Hematopoietic multipotent progenitor cell treated with erythropoietin and hydrocortisone succinate and interleukin-3 and kit ligand, for 17 days (in vitro differentiated cells): ENCODE measurements at places on chromosomes 3 and 15.

- DNase-seq: no peak
Measured at GRCh38 chr3:152745646-152746045, 89.3 kb upstream of the P2RY1 start.

DNA sequence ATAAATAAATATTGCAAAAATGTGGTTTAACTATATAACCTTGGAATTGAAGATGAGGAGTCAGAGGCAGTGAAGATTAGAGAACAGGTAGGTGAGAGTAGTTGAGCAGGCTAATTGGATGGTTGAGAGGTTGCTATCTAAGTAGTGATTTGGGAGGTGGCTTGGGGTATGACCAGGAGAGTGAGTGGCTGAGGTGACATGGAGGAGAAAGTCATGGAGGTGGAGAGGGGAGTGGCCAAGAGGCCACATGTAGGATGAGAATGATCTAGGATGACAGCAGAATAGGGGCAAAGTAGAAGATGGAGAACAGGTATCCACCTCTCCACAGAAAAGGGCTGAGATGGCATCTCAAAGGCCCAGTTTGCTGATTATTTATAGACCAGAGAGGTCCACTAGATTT lies 10.5 kb upstream of the RLBP1 start:
- DNase-seq: no peak

GRCh38 chr15:70227147-70227546 lies 129.4 kb upstream of the TLE3 start:
- no peak for DNase-seq

- DNase-seq: no peak
Measured at GRCh38 chr3:126438186-126438585, 37.5 kb downstream of the ZXDC start.

- DNase-seq: no peak
Measured at GRCh38 chr3:34237946-34238345, 439.5 kb downstream of the PDCD6IP start.

- no peak for DNase-seq
Measured at GRCh38 chr15:44492672-44493071, 44.3 kb upstream of the EIF3J start.

DNA sequence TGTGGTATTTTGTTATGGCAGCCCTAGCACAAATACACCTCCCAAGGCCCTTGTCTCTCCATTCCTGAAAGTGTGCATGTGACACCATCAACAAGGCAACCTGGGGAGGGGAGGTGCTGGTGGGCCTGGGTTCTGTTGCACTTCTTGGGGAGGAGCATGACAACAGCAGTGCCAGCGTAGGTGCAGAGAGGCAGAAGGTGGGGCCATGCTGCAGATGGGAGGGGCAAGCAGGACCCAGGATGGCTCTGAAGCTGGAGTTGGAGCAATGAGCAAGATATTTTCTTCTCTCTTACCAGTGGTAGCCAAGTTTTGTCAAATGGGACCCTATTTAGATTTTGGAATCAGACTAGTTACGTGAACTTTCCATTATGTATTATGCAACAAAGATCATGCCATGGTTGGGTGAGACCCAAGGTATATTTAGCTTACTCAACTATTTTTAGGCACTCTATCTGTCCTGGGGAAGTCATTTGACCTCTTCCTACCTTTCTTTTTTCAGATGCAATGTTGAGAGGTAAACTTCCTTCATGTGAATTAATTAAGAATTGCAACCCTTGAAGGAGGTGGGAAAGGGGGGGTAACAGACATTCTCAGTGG lies 3.4 kb downstream of the FYCO1 start:
- no peak for DNase-seq

- DNase-seq: no peak
Measured at GRCh38 chr3:71133865-71134264, 449.7 kb downstream of the FOXP1 start.

GRCh38 chr3:154678041-154678654 lies 248.2 kb upstream of the GPR149 start:
- no peak for DNase-seq

DNA sequence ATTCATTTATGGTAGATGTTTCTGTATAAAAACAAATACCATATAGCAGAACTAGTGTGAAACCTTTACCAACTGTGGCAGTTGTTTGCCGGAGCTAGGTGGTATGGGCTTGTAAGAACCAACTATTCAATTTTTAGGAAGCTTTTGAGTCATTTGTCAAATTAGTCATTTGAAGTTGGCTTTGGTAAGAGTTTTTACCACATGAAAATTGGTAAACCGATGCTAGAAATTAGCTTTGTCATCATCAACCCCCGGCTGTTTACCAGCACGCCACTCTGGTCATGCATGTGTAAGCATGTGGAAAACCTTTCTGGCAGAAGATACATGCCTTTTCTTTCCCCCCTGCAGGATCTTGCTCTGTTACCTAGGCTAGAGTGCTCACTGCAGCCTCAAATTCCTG lies 63.3 kb downstream of the IL1RAP start:
- DNase-seq: no peak

DNA sequence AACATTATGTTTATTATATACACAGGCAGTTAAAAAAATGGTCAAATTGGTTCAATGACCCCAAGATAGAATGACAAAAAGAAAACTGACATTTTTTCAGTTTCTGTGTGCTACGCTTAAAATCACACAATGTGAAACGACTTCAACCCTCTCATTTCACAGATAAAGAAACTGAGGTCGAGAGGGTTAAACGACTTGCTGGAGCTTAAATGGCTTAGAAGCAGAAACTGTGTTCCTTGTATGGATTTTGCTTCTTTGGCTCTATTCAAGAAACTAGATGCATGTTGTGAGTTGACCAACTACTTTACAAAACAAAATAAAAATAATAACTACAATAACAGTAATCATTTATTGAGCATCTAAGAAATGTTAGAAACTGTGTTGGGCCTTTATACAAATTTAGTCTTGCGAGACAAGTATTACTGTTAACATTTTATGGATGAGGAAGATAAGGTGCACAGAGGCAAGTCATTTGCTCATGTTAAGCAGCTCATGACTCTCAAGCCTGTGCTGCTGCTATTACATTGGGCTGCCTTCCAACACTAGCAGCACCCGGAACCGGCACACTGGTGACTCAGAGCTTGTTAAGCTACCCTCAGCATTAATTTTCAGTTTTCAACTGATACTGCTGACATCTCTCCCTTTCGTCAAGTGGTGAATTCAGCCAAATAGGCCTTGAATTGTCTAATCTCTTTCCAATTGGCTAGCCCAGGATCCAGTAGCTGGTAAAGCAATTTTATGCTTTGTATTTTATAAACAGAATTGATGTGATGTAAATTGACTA lies 487.6 kb downstream of the NAALADL2 start:
- DNase-seq: no peak

DNA sequence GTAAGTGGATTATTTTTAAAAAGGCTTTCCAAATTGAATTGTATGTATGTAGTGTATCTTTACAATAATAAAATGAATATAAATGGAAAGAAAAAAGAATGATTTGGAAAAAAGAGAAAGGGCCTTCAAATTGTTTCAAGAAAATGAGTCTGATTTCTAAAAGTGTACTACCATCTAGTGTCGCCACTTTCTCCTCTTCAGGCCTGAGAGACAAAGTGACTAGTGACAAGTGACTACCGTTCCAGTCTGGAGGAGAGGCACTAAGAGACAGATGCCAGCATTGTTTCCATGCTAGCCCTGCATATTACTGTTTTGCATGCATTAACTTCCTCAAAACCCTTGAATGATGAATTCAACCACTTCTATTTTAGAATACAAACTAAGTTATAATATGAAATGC lies 39.3 kb downstream of the P3H2 start:
- DNase-seq: no peak

DNA sequence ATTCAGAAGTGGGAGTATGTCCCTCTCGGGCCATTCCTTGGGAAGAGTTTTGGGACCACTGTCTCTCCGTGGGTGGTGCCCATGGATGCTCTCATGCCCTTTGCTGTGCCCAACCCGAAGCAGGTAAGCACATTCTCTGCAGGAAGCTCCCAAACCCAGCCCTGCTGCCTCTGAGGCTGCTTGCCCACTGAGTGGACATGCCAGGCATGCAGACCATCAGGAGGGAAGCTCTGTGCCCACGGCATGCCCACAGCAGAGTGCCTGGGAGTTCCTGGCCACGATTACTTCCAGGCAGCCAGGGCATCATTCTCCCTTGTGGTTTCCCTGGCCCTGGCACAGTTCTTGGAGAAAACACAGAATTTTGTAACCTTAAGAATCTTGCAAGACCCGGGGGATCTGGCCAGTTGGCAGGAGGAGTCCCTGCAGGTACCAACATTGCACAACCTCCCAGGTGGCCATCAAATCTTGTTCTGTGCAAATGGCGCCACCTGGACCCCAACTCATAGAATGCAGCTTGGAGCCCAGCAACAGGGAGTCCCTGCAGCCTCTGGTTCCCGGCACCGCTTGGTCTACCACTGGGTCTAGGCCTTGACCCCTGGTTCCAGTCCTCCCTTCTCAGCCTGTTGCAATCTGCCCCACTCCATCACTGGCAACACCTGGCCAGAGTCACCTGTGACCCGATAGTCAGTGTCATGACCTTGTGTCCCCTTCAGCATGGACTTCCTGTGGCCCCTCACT lies 20.4 kb downstream of the FAH start:
- peak; percentile 85 for DNase-seq

GRCh38 chr15:23616536-23616935 lies 31.1 kb downstream of the MAGEL2 start:
- no peak for DNase-seq

GRCh38 chr15:41660235-41661077 lies at the start of gene MGA:
Gene MGA, plus strand, starts transcription at chr15:41660405.
- peak; percentile 81 for DNase-seq

DNA sequence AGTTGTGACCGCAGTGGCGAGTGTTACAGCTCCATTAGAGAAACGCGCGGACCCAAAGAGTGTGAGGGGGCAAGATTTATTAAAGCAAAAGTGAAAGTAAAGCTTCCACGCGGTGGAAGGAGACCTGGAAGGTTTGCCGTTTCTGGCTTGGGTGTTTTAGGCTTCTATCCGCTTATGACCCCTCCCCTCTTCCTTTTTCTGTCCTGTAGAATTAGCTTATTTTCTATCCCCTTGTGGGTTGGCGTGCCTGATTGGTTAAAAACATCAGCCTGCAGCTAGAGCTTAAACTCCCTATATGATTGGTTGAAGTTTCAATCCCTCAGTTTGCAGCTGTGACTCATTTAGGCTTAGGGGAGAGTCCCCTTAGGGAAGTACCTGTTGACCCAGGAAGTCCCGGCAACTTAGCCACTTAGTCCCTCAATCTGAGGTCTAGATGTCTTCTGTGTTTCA lies 39.6 kb downstream of the C3orf38 start:
- no peak for DNase-seq

DNA sequence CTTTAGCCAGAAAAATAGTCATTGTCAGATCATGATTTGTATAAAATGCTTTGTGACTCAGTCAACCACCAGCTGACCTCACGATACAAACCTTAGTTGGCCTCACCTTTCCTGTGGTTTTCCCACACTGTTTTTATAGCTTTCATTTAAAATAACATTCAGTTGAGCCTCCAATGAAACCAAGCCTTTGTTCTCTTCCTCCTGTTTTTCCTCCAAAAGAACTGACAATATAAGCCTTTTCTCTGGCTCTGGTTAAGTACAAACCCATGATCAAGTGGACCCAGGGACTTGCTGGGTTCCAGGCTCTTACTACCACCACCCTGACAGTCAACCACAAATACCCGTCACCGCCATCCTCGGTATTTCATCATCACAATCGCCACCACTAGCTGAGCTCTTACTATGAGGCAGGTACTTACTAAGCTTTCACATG lies 81.7 kb downstream of the TAMM41 start:
- no peak for DNase-seq

DNA sequence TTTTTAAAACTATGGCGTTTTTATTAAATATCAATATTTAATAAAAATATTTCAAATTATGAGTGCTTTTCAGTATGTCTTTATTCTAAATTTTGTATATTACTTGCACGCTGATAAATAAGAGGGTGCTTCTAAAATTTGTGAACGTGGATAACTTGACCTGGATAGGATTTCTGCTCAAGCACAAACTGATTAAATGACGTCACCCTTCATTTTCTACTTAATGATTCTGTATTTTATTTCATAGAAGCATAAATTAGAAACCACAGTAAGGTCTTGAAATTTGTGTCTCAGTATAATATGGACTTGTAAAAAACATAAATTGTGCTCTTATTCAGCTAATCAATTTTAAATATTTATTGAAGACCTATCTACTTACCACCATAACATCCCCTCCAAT lies 903.7 kb downstream of the ROBO2 start:
- no peak for DNase-seq

DNA sequence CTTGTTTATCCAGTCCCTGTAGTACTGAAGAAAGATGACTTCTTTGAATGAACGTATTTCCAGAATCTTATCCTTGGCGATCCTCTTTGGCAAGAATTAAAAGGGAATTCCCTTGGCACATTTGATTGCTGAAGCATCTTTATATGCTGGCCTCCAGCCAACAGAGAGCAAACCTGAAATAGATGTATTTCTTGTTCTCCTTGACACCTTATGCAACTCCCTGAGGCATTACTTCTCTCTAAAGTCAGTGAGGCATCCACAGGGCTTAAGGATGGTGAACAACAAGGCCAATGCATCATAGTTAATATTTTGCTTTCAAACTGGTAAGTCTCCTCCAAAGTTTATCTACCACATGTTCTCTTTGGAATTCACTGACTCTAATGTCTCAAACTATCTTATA lies 450.9 kb upstream of the THRB start:
- no peak for DNase-seq

GRCh38 chr3:61561374-61562041 lies at the start of gene PTPRG:
Gene PTPRG, plus strand, starts transcription at chr3:61561571. Its CDS starts 717 bp downstream, at chr3:61562288.
- no peak for DNase-seq

GRCh38 chr3:167125612-167126407 lies 254.3 kb downstream of the ZBBX start:
- no peak for DNase-seq

DNA sequence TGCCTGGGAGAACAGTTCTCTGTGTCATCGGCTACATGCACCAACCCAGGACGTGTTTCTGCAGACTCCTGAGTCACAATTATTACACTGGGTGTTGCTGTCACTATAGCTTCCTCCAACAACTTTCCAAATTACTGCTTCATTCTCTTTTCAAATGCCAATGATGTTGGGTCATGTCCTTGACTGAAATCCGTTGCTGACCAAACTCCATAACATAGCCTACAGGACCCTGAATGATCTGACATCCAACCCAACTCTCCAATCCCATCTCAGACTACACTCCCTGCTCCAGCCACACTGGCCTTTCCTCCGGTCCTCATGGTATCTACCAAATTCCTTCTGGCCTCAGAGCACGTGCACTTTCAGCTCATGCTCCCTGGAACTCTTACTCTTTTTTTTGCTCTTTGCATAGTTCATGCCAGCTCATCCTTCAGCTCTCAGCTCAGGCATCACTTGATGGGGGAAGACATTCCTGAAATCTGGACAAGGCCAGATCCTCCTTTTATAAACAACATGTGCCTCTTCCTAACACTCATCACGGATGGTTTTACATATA lies 108.8 kb upstream of the PTPRG start:
- DNase-seq: no peak

DNA sequence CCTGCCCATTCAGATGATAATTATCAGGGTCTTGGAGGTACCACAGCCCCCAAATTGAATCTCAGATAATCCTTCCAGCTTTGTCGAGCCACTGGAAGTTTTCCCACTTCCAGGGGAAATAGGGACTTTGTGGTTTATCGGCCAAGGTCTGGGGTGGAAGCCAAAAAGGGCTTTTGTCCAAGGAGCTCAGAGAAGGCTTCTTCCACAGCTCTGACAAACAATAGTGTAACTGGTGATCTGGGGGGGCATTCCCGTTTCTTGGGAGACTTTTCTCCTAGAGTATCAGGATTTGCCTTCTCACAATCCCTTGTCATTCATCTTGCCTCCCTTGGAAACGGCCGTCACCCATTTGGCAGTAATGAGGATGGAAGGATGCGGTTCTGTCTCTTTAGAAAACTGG lies 18.4 kb downstream of the SRGAP3 start:
- no peak for DNase-seq

GRCh38 chr3:23900744-23901143 lies 16.0 kb downstream of the NKIRAS1 start:
- no peak for DNase-seq
